ENCODE measurements at places on chromosomes 3 and 15. TPM values are rescaled to one million over a fixed set of nuclear protein-coding genes. Genes with fewer than 3 reads are reported as not detected.

SRGAP3 gene
- 12.9 TPM for total RNA-seq

KBTBD13 gene
- total RNA-seq = not detected

ZNF385D gene
- total RNA-seq = 0.28 TPM

CSPG4 gene
- 2.6 TPM for total RNA-seq

AGTR1 gene
- not detected for total RNA-seq

SEMA6D gene
- total RNA-seq = not detected

- no peaks in the 10 kb centered on the region for H3K36me3 ChIP-seq
- H3K4me3 ChIP-seq = no peak overlapping the region
- H3K27me3 ChIP-seq = peaks cover 45% of the 10 kb centered on the region
- H3K27ac ChIP-seq = no peak overlapping the region
Measured at GRCh38 chr3:71629289-71629688, 45.8 kb upstream of the FOXP1 start.

GRCh38 chr15:99185414-99186130 lies 63.8 kb downstream of the TTC23 start:
- DNase-seq = no peak
- H3K4me3 ChIP-seq = no peak overlapping the region
- H3K27me3 ChIP-seq = no peaks in the 10 kb centered on the region

DNA sequence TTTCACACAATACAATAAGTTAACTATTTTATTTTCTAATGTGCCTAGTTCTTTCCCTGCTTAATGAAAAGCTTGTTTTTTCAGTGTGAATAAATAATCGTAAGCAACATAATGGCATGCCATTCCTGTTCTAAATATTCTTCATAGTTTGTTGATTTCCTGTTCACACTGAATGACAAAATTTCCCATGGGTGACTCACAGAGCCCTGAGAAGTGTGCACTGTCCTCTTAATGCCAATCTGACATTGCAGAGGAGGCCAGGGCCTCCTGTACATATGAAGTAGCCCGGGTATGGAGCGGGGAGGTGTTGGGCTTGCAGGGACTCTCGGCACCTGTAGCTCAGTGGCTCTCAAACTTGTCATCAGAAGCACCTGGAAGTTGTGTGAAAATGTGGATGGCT lies 24.3 kb downstream of the CCR3 start:
- peak; percentile 3 for DNase-seq
- H3K4me1 ChIP-seq = no peaks in the 10 kb centered on the region
- H3K27ac ChIP-seq = no peak overlapping the region
- H3K27me3 ChIP-seq = no peaks in the 10 kb centered on the region
- H3K36me3 ChIP-seq = no peaks in the 10 kb centered on the region

- H3K36me3 ChIP-seq = no peaks in the 10 kb centered on the region
- H3K4me1 ChIP-seq = no peaks in the 10 kb centered on the region
- no peak overlapping the region for H3K4me3 ChIP-seq
- no peak for DNase-seq
Measured at GRCh38 chr3:186381424-186382216, 19.6 kb upstream of the DGKG start.

DNA sequence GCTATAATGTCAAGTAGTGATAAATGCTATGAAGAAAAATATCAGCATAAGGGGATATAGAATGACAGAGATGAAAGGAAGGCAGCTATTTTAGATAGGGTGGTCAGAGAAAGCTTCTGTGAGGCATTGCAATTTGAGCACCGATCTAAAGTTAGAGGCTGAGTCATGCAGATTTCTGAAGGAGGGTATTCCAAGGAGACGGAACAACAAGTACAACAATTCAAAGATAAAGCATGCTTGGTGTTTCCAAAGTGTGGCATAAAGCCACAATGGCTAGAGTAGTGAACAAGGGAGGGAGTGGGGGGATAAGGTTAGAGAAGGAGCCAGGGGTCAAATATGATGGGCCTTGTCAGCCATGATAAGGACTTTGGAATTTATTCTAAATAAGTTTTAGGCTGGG lies 71.9 kb downstream of the PFN2 start:
- H3K4me3 ChIP-seq = no peak overlapping the region
- no peak overlapping the region for H3K27ac ChIP-seq
- H3K4me1 ChIP-seq = no peaks in the 10 kb centered on the region

- H3K4me1 ChIP-seq = no peaks in the 10 kb centered on the region
- H3K27ac ChIP-seq = no peak overlapping the region
- DNase-seq = no peak
- no peak overlapping the region for H3K4me3 ChIP-seq
- no peaks in the 10 kb centered on the region for H3K27me3 ChIP-seq
Measured at GRCh38 chr15:101201411-101202174, 50.3 kb downstream of the CHSY1 start.

GRCh38 chr3:50574444-50574831 lies 5.1 kb downstream of the HEMK1 start:
- peaks cover 7% of the 10 kb centered on the region for H3K4me1 ChIP-seq
- H3K27ac ChIP-seq = no peak overlapping the region
- H3K4me3 ChIP-seq = no peak overlapping the region
- H3K36me3 ChIP-seq = no peaks in the 10 kb centered on the region
- no peak for DNase-seq

GRCh38 chr3:183307749-183308148 lies 54.7 kb downstream of the B3GNT5 start:
- H3K4me1 ChIP-seq = peaks cover 69% of the 10 kb centered on the region
- peak overlapping the region; percentile 94 for H3K27ac ChIP-seq
- H3K4me3 ChIP-seq = peak overlapping the region; percentile 43
- H3K27me3 ChIP-seq = no peaks in the 10 kb centered on the region
- H3K36me3 ChIP-seq = no peaks in the 10 kb centered on the region

DNA sequence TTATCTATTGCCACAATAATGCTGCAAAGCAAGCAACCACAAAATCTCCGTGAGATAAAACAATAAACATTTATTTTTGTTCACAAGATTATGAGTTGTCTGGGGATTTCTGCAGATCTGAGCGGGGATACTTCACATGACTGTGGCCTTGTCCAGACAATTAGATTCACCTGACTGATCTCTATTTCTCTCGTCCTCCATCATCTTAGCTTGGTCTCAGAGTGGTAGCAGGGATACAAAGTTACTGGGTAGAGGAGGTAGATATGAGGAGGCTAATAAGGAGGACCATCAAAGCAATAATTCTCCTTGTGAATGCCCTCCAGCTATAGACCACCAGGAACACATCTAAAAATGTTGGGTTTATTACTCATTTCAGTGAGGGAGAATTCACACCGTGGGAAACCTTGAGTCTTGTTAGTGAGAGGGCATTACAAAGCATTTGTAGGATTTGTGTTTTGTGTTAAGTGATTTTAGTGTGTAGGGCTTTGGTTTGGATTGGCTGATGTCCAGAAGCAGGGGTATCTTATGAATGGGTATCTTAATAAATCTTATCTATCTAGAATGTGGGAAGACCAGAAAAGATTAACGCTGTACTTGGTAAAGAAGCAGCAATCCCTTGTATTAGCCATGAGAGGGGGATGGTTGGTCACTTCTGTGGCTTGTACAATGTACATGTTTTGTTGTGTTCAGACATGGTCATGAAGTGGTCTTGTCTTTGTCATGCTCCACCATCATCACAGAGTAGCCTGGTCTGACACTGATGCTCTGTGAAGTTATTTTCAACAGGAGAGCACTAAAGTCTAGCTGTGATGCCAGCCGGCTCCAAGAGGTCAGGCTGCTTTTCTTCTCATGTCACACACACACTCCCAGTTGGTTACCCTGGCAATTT lies 287.6 kb upstream of the STT3B start:
- H3K36me3 ChIP-seq = no peaks in the 10 kb centered on the region
- H3K4me3 ChIP-seq = no peak overlapping the region
- DNase-seq = no peak
- peaks cover 12% of the 10 kb centered on the region for H3K4me1 ChIP-seq
- no peak overlapping the region for H3K27ac ChIP-seq

DNA sequence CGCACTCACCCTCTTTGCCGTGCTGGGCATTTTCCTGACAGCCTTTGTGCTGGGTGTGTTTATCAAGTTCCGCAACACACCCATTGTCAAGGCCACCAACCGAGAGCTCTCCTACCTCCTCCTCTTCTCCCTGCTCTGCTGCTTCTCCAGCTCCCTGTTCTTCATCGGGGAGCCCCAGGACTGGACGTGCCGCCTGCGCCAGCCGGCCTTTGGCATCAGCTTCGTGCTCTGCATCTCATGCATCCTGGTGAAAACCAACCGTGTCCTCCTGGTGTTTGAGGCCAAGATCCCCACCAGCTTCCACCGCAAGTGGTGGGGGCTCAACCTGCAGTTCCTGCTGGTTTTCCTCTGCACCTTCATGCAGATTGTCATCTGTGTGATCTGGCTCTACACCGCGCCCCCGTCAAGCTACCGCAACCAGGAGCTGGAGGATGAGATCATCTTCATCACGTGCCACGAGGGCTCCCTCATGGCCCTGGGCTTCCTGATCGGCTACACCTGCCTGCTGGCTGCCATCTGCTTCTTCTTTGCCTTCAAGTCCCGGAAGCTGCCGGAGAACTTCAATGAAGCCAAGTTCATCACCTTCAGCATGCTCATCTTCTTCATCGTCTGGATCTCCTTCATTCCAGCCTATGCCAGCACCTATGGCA lies 41.1 kb upstream of the CSTA start:
- no peaks in the 10 kb centered on the region for H3K36me3 ChIP-seq
- no peak for DNase-seq
- no peak overlapping the region for H3K4me3 ChIP-seq
- H3K4me1 ChIP-seq = no peaks in the 10 kb centered on the region

- no peak overlapping the region for H3K4me3 ChIP-seq
- DNase-seq = no peak
- H3K36me3 ChIP-seq = no peaks in the 10 kb centered on the region
- no peaks in the 10 kb centered on the region for H3K4me1 ChIP-seq
- H3K27ac ChIP-seq = no peak overlapping the region
- no peaks in the 10 kb centered on the region for H3K27me3 ChIP-seq
Measured at GRCh38 chr15:53389271-53390037, 370.0 kb downstream of the WDR72 start.

DNA sequence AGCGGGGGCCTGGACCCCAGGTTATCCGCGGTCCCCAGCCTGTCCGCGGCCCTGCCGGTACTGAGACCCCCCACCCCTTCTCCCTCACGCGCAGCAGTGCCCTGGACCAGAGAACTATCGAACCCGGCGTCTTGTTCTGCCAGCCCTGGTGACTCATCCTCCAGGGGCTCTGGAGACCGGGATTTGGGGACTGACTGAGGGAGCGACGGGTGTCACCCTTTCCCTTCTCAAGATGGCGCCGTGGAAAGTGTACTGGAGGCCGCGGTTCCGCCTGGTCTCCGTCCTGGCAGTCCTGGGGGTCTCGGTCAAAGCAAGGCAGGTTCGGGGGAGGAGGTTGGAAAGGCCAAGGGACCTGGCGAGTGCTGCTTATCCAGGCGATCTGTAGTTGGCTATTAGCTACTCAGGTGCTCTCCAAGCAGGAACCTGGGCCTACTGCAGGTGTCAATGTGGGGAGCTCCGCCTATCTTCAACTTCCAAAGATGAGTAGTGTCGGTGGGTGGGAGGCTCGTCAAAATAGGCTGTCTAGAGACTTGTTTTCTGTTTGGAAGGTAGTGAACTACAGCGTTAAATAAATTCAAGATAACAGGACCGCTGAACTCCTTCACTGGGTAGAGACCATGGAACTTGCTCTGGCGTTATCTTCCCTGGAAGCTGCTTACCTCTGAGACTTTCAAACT lies 790 bp downstream of the RAB5A start:
- DNase-seq = peak; percentile 43
- peaks cover 32% of the 10 kb centered on the region for H3K4me1 ChIP-seq
- H3K27me3 ChIP-seq = no peaks in the 10 kb centered on the region
- H3K27ac ChIP-seq = peak overlapping the region; percentile 97
- peaks cover 24% of the 10 kb centered on the region for H3K36me3 ChIP-seq
- H3K4me3 ChIP-seq = peak overlapping the region; percentile 69

GRCh38 chr15:80350941-80351610 lies 53.1 kb upstream of the ARNT2 start:
- no peak overlapping the region for H3K4me3 ChIP-seq
- H3K27me3 ChIP-seq = peaks cover 36% of the 10 kb centered on the region
- no peak for DNase-seq
- H3K27ac ChIP-seq = no peak overlapping the region
- H3K36me3 ChIP-seq = no peaks in the 10 kb centered on the region
- H3K4me1 ChIP-seq = no peaks in the 10 kb centered on the region

DNA sequence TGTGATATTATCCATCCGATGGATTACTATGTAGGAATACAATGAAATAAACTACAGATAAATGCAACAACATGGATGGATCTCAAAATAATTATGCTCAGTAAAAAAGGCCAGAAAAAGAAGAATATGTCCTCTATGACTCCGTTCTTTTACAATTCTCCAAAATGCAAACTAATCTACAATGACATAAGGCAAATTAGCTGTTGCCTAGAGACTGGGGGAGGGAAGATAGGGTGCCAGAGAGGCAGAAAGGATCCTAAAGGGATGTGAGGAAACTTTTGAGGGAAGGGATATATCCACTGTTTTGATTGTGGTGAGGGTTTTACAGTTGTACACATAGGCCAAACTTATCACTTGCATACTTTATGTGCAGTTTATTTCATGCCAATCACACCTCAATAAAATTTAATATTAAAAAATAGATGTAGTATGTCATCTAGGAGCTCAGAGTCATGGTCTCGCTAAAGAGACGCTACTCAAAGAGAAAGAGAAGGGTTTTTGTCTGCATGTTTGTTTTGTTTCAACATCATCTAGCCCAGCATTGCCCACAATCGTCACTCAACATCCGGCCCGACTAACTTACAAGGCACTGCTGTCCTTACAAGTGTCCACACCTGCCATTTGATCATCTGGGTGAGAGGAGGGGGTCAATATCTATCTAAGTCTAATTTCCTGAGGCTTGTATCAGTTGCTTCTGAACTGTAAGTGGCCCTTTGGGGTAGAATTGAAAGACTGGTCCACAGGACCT lies 29.5 kb downstream of the HES1 start:
- H3K27me3 ChIP-seq = no peaks in the 10 kb centered on the region
- no peak overlapping the region for H3K4me3 ChIP-seq
- no peak for DNase-seq
- peaks cover 28% of the 10 kb centered on the region for H3K4me1 ChIP-seq

DNA sequence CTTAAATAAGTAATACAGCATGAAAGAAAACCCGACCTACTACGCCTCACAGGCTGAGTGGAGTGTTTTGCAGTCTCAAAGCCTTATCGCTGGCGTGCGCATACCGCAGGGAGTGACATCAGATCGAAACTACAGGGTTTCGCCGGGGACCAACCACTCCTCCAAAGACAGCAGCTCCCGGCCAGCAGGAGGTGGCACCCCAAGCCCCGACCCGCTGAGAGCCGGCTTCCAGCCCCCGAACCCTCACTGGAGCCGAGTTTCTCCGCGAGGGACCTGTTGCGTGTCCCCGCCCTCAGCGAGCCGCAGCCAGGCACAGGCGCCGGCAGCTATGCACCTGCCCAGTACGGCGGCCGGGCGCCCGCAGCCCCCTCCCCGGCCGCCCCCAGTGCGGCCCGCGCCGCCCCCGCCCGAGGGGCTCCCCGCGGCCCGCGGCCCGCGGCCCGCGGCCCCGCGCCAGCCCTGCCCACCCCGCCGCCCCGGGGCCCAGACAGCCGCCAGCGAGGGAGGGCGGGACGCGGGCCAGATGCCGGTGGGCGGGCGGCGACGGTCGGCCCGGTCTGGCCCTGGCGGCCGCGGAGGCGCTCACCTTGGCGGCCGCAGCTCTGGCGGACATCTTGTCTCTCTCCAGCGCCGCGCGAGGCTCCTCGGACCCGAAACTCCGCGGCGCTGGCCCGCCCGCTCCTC lies 710 bp downstream of the TJP1 start:
- peak; percentile 83 for DNase-seq
- peak overlapping the region; percentile 74 for H3K4me3 ChIP-seq
- H3K4me1 ChIP-seq = peaks cover 26% of the 10 kb centered on the region
- peaks cover 4% of the 10 kb centered on the region for H3K36me3 ChIP-seq
- H3K27me3 ChIP-seq = no peaks in the 10 kb centered on the region

All from PC-9 (cell line).